ENCODE measurements at places on chromosomes 16 and 17.

GRCh38 chr16:83737729-83738354 lies 69.9 kb upstream of the HSBP1 start:
- DNase-seq = no peak

DNA sequence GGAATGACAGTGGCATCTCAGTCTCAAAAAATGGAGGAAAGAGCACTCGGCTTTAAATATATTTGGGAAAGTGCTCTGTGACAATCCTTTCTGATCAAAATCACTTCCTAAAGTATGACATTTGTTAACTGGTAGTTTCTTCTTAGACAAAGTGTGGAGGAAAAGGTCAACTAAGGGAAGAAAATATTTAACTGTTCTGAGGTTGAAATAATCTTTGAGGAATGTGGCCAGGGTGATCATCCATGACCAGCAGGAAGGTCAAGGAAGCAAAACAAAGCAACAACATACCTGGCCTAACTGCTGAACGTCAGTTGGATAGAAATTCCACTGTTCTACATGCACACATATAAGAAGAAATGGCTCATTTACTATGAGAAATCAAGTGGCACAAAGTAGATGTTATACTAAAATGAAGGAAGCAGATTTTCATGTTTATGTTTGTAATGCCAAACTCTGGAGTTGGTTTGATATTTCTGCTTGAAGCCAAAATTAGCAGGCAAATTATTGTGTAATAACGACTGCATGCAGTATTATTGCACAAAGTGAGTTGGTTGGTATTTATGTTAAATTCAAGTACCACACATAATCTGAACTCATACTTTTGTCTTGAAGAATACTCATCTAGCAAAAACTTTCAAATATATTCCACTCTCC lies 87.3 kb upstream of the CORO6 start:
- DNase-seq = no peak

DNA sequence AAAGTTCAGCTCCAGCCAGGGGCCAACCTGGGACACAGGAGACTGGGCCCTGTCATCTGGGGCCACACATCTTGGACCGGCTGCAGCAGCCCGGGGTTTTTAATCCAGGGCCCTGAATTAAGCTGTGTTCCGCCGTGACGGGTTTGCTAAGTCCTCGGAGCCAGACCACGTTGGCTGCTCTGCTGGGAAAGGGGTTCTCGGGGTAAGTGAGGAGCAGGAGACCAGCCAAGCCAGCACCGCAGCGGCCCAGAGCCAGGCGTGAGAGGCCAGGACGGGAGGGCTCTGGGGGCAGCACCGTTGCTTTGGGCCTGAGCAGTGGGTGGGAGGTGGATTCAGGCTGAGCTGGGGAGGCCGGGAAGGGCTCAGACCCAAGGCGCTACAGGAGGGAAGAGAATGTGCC lies 31.3 kb upstream of the CBX4 start:
- DNase-seq = no peak

GRCh38 chr17:29066047-29066446 lies 23.1 kb downstream of the PIPOX start:
- DNase-seq = no peak

GRCh38 chr17:36120221-36120620 lies 16.6 kb downstream of the CCL4 start:
- DNase-seq = no peak

DNA sequence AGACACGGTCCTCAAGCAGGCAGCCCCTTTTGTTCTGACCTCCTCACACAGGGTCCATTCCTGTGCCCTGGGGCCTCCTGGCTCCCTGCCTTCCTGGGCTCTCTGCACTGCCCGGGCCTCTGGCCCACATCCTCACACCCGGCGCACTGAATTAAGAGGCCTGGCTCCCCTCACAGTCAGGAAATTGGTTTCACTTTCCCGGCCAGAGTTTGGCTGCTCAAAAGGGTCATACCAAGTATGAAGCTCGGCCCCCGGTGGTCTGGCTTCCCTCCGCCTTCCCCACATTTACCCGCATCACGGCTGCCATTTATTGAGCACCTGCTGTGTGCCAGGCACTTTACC lies 220.0 kb downstream of the NTN1 start:
- no peak for DNase-seq

- no peak for DNase-seq
These were observed 94.5 kb upstream of the WSCD1 start for GRCh38 chr17:5975661-5976060.

DNA sequence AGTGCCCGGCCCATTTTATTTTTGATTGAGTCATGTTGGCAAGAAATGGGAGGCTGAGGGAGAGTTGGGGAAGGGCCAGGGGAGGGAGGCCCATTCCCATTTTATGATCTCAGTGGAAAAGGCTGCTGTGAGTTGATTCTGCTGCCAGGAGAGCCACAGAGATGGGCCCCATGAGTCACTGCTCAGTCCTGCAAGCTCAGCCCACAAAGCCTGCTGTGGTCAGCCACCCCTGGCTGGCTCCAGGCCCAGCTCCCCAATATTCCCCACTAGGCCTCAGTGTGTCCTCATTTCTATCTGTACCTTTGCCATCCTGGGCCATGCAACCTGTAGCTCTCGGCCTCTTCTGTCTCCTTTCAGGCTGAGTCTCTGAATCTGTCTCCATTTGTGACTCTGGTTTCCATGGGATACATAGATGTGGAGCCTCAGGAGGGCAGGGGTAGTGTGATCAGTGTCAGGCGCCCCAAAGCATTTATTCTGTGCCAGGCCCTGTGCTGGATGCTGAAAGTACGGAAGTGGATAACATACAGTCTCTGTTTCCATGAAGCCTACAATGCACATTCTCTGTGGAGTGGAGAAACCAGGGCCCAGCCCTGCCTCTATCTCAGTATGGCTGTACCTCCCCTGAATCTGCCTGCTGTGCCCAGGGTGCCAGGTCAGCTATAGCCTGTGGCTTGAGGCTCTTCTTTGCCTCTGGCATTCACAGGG lies 1.9 kb upstream of the PLEKHG4 start:
- DNase-seq = no peak

GRCh38 chr16:84566545-84567257 lies 51.2 kb downstream of the COTL1 start:
- DNase-seq = no peak

DNA sequence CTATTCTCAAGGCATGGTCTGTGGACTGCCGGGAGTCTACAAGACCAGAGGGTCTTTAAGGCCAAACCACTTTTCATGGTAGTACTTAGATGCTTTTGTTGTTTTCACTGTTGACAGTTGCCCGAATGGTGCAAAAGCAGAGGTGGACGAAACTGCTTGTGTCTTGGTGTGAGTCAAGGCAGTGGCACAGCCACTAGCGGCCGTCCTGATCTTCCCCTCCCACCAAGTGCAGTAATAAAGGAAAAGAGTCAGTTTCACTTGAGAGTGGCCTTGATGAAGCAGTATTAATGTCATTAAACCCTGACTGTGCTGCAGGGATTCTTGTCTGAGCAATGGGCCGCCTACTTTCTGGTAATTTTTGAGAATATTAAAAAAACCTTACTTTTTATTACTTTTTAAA lies 109.1 kb downstream of the PRKCA start:
- no peak for DNase-seq

GRCh38 chr16:74053312-74053711 lies 243.3 kb upstream of the PSMD7 start:
- DNase-seq = no peak

GRCh38 chr16:19118938-19119431 lies 5.2 kb downstream of the ITPRIPL2 start:
- DNase-seq = no peak

GRCh38 chr17:67685351-67685750 lies 32.4 kb upstream of the NOL11 start:
- DNase-seq = no peak

GRCh38 chr17:49707246-49707607 lies 537 bp downstream of the SLC35B1 start:
- DNase-seq = no peak

DNA sequence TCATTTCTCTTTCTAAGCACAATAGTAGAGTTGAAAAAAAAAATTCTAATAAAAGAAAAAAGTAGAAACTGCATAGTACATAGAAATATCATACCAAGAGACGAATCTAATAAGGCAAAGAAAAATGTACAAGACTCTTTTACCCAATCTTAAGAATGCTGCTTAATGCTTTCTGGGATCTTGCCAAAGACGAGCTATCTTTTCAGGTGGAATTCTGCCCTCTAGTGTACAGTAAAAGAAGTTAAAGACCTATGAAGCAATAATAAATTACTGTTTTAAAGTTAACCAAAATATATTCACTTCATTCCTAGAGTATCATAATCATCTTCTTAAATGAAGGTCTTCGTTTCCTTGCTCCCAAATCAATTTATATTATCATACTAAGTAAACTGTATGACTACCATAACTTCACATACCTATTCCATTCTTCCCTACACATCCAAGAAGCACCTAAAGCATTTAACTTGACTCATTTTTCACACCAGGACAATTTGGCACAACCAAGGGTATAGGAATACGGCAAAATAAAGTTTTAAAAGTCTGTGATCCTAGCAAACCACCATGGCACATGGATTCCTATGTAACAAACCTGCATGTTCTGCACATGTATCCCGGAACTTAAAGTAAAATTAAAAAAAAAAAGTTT lies 47.7 kb downstream of the CFDP1 start:
- no peak for DNase-seq

DNA sequence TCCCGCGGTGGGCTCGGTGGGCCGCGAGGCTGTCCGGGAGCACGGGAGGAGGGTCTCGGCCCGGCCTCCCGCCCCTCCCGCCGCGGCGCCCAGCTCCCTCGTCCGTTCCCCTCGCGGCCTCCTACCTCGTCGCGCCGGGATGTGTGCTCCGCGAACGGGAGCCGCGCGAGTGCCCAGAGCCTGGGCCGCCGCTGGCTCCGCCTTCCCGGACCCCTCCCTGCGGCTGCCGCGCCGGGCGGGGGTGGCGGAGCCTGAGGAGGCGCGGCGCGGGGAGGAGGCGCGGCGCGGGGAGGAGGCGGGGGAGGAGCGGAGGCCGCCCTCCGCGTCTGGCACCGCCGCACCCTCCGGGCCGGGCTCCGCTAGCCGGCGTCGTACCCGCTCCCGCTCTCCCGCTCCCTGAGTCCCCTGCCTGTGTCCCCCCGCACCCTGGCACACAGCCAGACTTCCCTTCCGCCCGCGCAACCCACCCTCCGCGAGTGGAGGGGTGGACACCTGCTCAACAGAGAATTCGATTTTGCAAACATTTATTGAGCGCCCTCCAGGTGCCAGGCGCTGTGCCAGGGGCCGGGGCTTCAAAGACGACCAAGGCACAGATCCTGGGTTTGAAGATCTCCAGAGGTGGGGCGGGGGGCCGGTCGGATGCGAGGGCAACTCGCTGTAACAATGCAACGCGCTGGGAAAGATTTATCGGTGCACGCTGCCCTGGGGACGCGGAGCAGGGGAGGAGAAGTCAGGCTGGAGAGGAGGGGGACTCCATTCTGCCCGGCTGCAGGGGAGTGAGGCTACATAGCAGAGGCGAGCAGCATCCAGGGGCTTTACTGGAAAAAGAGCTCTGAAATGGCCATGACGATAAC lies at the start of gene MPP3:
Gene MPP3 (minus strand): TSS at position 171 of the 854 bp plus-strand sequence. CDS start 1,240 bp downstream, outside the sequence.
- no peak for DNase-seq
